ENCODE measurements at places on chromosomes 12 and 14. TPM values are rescaled to one million over a fixed set of nuclear protein-coding genes. Genes with fewer than 3 reads are reported as not detected.

The VPS37B gene
- total RNA-seq: 13.6 TPM

The MYO1H gene
- total RNA-seq: not detected

The ORMDL2 gene
- 21.9 TPM for total RNA-seq

The PLA2G1B gene
- not detected for total RNA-seq

The SLC2A3 gene
- 129 TPM for total RNA-seq

The INSM2 gene
- not detected for total RNA-seq

The ACSM4 gene
- total RNA-seq: not detected

The RASSF9 gene
- 6.1 TPM for total RNA-seq

The GUCY2C gene
- not detected for total RNA-seq

The CAPZA3 gene
- total RNA-seq: not detected

The BCL11B gene
- total RNA-seq: not detected

The GPR68 gene
- total RNA-seq: 1.2 TPM

The KLRF2 gene
- total RNA-seq: not detected

The SPIC gene
- total RNA-seq: not detected

The DCP1B gene
- total RNA-seq: 8.5 TPM

The FSCB gene
- 0.12 TPM for total RNA-seq

The R3HDM2 gene
- total RNA-seq: 13.6 TPM

The HOXC12 gene
- total RNA-seq: not detected

The FGF23 gene
- total RNA-seq: not detected

The POTEM gene
- not detected for total RNA-seq

The DTX1 gene
- under 0.01 TPM for total RNA-seq

The RGS6 gene
- not detected for total RNA-seq

The RBM25 gene
- total RNA-seq: 44.7 TPM

The OR6C68 gene
- total RNA-seq: not detected

The LRP1 gene
- 222 TPM for total RNA-seq

The C1QL4 gene
- 0.37 TPM for total RNA-seq

The FAM186B gene
- total RNA-seq: 0.22 TPM

The NGB gene
- total RNA-seq: not detected

The RAPGEF3 gene
- 6.1 TPM for total RNA-seq

The NDRG2 gene
- total RNA-seq: 0.44 TPM

The TSPAN19 gene
- 0.25 TPM for total RNA-seq

The OAS2 gene
- total RNA-seq: 0.77 TPM

The MYG1 gene
- 58.9 TPM for total RNA-seq

The SRRM4 gene
- under 0.01 TPM for total RNA-seq

The YLPM1 gene
- total RNA-seq: 37.4 TPM

The TOMM20L gene
- total RNA-seq: not detected

The KLRG1 gene
- total RNA-seq: 0.22 TPM

The CLEC9A gene
- total RNA-seq: not detected
